ENCODE measurements at places on chromosomes 2 and 18.

DNA sequence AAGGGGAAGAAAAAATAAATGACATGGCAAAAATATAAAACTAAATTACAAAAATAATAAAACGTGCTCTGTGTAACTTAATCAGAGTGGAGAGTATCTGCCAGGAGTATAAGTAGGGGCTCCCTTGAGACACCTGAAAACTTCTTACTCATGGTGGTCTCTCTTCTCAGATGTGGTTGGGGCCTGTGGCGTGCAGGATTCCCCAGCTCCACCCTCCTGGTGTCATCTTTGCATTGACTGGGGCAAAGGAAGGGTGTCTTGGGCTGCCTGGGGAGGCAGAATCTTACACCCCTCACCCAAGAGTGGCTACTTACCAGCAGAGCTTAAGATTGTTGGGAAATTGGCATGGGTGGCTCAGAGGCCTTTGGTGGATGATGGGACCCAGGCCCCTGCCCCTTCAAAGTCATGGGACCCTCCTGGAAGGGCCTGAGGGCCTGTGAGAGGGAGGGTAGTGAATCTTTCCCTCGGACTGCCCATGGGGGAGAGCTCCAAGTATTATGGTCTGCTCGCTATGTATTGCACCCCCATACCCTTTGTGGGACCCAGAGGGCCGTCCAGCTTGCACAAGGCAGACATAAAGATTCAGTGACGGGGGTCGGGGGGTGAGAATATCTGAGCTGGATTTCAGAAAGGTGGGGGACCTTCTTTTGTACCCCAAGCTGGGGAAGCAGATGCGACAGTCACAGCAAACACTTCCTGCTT, 6.9 kb upstream of the TRAF3IP1 start:
- no peak for DNase-seq

GRCh38 chr2:218267259-218267658, 2.7 kb downstream of the AAMP start:
- DNase-seq: no peak

GRCh38 chr2:58860586-58860985, 619.5 kb upstream of the FANCL start:
- no peak for DNase-seq

- no peak for DNase-seq
Observed at GRCh38 chr2:105776560-105776928, 31.8 kb downstream of the NCK2 start.

DNA sequence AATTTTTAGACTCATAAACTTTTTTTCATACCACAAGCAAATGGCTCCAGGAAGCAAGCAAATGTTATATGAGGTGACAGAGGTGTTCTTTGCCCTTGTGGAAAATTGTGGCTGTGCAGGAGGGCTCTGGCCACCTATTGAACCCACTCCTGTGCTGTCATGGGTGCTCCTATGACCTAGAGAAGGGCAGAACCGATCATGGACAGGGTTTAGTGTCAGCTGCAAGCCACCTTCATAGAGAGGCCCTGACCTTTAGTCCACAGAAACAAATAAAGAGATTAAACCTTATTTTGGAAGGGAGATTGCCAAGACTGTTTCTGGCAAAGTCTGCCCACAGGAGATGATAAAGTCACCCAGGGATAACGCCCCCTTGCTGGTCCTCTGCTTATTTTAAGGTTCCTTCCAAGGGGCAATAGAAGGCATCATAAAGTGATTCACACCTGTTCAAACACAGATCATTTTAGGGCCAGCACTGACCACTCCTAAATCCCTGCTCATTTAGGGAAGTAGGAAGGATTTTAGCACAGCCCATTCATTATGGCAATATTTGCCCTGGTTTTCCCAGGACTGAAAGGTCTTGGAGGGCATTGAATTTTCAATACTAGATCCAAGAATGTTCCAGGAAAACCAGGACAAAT, 26.1 kb upstream of the STAT4 start:
- no peak for DNase-seq

Measured in activated T-cell treated with anti-CD3 and anti-CD28 coated beads, Interleukin-2, amount 50 U/mL, for 24 hours (primary cell).